ENCODE measurements at places on chromosomes 12 and 14. TPM values are rescaled to one million over a fixed set of nuclear protein-coding genes. Genes with fewer than 3 reads are reported as not detected.

ESPL1 gene
- total RNA-seq = 126 TPM

KRT71 gene
- not detected for total RNA-seq

CLEC1B gene
- total RNA-seq = not detected

ST8SIA1 gene
- 0.29 TPM for total RNA-seq

FAM186B gene
- total RNA-seq = 0.21 TPM

GLT1D1 gene
- not detected for total RNA-seq

Data from activated CD8-positive, alpha-beta T cell treated with anti-CD3 and anti-CD28 coated beads, Interleukin-2, amount 10 ng/mL, durations not matched to agents 7 days and 5 days (primary cell).